ENCODE measurements at places on chromosomes 6 and 20. TPM values are rescaled to one million over a fixed set of nuclear protein-coding genes. Genes with fewer than 3 reads are reported as not detected.

- peak; percentile 81 for DNase-seq
These were observed at the start of gene TXLNB for GRCh38 chr6:139291813-139292619. Gene TXLNB, minus strand, starts transcription at chr6:139291998. Its CDS starts 3,099 bp downstream, at chr6:139288899.

CYP24A1 gene
- 0.03 TPM for total RNA-seq

SLC35F1 gene
- total RNA-seq: 0.05 TPM

CD93 gene
- total RNA-seq: 0.03 TPM

SEMG1 gene
- total RNA-seq: not detected
